Stimulated activated CD8-positive, alpha-beta memory T cell treated with anti-CD3 and anti-CD28 coated beads, Interleukin-2, amount 100 ng/mL, for 48 hours (primary cell): ENCODE measurements at places on chromosomes 12 and 14.

- DNase-seq, result peak; percentile 49
Measured at GRCh38 chr14:90382491-90383125, 14.2 kb upstream of the CALM1 start.

- no peak for DNase-seq
Measured at GRCh38 chr14:23883684-23884540, 69.7 kb upstream of the DHRS4 start.

DNA sequence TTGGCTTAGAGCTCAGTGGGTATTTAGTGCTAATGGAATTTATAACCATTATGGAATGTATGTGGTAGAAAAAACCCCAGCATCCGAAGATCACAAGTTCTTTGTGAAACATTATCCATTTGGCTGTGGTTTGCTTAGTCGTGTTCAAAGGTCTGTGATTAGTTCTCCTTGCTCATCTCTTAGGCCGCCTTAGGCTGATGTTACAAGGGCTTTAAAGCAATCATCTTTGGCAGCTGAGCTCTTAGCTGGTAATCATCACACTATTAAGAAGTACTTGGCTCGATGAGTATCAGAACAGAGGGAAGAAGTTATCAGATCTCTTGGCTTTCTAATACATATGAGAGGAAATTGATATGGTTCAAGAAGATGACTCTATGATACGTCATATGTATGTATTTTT is 124.1 kb upstream of the E2F7 start:
- DNase-seq, result no peak

DNA sequence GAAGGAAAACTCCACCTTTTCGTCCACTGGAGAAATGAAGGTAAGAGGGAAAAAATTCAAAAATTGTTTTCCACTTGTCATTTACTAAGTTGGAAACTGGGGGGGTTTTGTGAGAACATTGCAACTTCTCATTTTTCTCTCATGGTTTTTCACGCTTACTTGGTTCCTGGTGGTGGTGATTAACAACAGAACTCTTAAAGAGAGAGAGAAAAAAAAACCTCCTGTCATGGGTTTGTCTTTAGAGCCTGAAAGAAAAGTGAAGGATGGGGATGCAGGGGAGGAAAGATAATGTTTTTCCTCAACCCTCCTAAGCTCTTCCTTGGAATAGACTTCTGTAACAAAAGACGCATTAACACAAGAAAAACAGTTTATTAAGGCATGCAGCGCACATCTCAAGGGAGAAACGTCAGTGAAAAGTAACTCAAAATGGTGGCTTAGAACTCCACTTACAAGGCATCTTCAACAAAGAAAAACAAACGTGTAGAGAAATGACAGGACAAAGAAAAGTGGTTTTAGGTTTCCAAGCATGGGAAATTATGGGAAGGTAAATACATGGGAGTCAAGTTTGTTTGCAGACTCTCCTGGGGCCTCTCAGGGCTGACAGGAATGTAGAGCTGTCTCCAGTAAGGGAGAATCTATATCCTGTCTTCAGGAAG is 81.9 kb upstream of the ATF7IP start:
- DNase-seq, result no peak

GRCh38 chr14:37036669-37037341 is 135.6 kb downstream of the SLC25A21 start:
- no peak for DNase-seq

GRCh38 chr12:111169456-111169855 is 199.4 kb downstream of the PHETA1 start:
- DNase-seq, result no peak

DNA sequence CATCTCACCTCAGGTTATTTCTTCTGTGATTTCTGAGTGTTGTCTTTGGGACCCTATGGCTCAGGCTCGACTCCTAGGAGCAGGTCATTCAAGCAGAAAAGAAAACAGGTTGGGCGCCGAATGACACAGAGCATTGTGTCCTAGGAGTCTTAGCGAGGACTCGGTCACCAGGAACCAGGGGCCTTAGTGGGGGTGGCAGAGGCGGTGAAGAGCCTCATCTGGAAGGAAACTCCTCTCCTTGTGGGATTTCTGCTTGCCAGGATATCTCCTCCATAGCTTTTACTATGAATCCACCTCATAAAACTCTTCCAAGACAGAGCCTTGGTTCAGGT is 630 bp downstream of the PLEKHH1 start:
- no peak for DNase-seq

DNA sequence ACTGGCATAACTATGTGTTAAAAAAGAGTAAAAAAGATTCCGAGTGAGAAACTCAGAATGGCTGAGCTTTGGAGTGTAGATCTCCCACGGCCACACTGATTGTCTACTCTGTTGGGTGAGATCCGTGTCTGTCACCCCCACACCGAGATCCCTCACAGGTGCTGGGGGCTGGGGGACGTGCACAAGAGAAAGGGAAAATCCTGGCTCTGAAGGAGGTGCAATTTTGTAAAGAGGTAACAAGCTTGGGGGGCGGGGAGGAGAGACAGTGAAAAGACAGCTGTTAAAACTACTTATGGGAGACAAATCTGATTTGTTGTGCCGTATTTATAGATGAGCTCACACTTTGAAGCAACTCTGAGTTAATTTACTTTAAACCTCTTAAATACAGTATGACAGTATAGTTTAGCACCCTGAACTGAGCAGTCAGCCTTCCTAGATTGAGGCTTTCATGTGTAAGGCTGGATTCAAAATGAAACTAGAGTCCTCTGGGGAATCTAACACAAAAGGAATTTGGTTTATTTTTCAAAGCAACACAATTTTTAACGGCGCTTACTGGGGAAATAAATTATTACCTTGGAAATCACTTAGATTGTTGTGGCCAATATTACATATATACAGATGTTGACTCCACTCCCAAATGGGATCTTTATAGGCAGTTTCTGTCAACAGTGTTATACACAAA is 167.4 kb upstream of the RGS6 start:
- DNase-seq, result no peak

- DNase-seq, result no peak
Measured at GRCh38 chr14:61190341-61190740, 90.8 kb downstream of the TMEM30B start.

DNA sequence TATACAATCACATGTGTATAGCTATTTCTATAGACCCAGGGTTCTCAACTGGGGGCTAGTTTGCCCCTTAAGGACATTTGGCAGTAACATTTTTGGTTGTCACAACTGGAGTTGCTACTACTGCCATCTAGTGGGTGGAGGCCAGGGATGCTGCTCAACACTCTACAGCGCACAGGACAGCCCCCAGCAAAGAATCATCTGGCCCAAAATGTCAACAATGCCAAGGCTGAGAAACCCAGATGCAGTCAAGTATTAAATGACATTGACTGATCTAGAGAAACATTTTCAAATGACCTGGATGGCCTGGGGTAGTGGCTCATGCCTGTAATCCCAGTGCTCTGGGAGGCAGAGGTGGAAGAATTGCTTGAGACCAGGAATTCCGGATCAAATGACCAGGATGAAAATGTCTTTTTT is 5.8 kb downstream of the WSB2 start:
- peak; percentile 63 for DNase-seq

GRCh38 chr14:71551291-71551950 is 380.8 kb upstream of the RGS6 start:
- DNase-seq, result no peak

DNA sequence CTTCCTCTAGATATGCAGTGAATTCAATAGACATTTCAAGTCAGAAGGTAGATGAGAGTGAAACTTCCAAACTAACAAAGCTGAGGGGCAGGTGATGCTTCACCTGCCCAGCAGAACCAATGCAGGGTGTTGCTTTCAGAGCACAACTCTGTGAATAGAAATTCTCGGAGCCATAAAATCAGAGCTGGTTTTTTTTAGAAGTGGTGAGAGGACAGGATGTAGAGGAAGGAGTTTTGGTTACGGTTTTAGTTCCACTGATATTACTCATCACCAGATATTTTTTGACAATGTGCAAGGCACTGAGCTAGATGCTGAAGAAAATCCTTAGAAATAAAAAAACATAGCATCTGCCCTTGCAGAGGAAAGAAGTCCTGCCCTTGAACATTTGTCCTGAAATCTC is 62.2 kb downstream of the BMP4 start:
- no peak for DNase-seq

DNA sequence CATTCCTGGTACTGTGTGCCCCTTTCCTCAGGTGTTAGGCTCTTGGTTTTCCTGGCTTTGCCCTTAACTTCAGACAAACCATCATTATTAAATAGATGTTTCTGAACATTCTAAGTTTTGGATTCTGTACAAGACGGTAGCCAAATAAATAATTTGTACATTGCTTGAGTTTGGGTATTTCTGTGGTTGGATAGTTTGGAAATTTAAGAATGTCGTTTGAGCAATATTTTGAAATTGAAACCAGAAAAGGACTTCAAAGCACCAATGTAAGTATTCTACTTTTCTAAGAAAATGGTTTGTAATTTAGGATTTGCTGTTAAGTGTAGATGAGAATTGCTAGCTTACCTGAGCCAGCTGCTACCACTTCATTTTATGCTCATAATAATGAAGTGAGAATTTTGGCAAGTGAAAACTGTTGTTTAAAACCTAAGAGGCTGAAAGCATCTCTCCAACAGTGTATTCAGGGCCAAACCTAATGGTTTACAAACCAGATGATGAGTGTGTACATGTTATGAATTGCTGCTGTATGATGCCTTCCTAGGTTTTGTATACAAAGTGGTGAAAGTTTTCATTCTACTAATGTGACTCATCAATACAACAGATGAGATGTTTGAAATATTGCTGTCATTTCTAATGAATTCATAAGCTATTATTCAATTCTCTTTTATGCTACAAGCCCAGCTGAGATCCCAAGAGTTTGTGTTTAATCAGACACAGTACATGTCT is 181.5 kb upstream of the PRKD1 start:
- no peak for DNase-seq

DNA sequence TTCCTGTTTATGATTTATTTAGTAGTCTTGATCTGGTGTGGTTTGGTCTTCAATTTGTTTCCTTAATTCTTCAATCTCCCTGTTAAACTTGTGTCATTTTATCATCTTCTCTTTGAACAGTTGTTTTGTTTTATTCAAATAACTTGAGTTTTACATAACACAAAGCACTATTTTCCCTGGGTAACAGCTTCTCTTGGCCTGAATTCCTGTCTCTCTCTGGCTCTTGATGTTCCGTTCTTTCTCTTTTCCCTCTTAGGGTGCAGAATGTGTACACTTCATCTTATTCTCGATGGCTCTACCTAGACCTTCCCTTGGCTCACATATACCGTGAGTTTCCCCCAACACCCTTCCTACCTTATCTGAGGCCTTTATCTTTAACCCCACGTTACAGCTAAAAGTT is 36.8 kb upstream of the VPS33A start:
- DNase-seq, result no peak

DNA sequence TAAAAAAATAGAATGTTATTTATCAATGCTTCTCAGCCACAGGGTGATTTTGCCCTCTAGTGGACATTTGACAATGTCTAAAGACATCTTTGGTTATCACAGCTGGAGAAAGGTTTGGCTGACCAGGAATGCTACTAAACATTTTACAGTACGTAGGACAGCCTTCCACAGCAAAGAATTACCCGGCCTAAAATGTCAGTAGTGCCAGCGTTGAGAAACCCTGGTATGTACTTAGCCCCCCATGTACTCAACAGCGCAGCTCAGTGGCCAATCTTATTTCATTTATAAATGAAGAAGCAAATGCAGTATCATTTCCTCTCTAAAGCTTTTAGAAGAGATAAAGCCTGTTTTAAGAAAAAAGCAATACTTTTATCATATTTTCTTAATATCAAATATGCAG is 5.8 kb downstream of the MARK3 start:
- DNase-seq, result peak; percentile 14

- DNase-seq, result no peak
Measured at GRCh38 chr12:81596558-81596957, 162.6 kb downstream of the PPFIA2 start.

DNA sequence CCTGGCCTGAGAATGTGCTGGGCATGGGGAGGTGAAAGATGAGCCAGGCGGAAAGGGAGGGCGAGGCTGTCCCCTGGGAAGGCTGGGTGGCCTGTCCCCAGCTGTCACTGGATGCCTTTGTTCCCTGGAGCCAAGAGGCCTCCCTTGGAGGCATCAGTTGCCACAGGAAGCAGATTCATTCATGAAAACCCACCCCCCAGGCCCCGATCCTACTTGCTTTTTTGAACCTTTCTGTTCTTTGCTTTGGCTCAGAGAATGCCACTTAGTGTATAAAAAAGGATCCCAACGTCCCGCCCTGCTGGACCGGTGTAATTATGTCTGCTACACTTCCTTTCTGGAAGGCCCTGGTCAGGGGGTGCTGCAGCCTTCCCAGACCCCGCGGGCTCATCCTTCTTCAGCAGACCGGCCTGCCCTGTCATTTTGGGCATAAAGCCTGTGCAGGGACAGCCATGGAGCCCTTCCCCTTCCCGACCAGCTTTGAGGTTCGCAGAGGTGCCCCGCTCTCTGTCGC is 220.2 kb downstream of the SLC41A2 start:
- no peak for DNase-seq

DNA sequence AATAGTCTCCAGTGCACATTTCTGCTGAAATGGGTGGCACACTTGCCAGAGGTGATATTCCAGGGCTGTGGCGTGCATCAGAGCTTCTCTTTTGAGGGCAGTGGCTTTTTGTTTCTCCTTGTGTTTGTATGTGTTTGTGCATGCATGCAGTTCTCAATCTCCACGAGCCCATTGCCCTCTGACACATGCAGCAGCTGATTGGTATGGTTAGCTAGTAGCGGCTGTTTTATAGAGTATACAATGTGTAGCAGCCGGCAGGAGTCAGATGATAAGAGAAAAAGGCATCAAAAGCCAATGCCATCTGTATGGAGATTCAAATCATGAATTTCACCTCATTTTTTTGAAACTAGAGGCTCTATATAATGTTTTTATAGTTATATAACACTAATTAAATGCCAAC is 616.9 kb upstream of the STXBP6 start:
- DNase-seq, result no peak

- no peak for DNase-seq
Measured at GRCh38 chr12:54716261-54716660, 68.1 kb upstream of the DCD start.

GRCh38 chr12:20429852-20430251 is 61.5 kb downstream of the PDE3A start:
- DNase-seq, result no peak

GRCh38 chr12:125981610-125982253 is 916.5 kb downstream of the AACS start:
- DNase-seq, result no peak

GRCh38 chr12:105423921-105424320 is 93.4 kb downstream of the C12orf75 start:
- DNase-seq, result no peak
